ENCODE measurements at places on chromosomes 7 and 10.

- no peak for DNase-seq
Measured at GRCh38 chr10:77156406-77156879, 481.2 kb downstream of the KCNMA1 start.

DNA sequence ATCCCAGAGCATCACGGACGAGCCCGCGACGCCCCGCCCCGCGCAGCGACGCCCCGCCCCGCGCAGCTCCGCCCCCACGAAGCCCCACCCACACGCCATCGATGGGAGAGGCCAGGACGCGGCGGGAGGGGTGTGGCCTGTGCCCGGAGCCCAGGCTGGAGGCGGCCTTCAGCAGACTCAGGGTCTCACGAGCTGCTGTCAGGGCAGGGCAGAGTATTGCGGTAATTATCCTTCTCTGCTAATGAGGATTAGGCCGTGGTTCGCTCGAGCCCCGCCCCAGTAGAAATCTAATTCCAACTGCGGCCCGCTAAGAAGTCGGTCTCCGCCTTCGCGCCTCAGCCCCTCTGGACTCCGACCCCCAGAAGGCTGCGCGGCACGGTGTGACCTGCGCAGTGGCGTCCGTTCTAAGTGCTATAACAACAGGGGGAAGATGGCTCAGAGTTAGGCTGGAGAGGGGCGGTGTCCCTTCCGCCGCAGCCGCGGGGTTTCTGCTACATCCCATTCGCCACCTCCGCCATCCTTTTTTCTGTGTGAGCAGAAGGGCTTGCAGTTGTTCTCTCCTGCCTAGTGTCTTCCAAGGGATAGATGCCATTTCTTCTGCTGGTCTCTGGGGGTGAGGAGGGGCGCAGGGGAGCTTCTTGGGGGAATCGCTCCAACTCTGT lies 337 bp upstream of the NT5C3A start:
- DNase-seq = peak; percentile 83

DNA sequence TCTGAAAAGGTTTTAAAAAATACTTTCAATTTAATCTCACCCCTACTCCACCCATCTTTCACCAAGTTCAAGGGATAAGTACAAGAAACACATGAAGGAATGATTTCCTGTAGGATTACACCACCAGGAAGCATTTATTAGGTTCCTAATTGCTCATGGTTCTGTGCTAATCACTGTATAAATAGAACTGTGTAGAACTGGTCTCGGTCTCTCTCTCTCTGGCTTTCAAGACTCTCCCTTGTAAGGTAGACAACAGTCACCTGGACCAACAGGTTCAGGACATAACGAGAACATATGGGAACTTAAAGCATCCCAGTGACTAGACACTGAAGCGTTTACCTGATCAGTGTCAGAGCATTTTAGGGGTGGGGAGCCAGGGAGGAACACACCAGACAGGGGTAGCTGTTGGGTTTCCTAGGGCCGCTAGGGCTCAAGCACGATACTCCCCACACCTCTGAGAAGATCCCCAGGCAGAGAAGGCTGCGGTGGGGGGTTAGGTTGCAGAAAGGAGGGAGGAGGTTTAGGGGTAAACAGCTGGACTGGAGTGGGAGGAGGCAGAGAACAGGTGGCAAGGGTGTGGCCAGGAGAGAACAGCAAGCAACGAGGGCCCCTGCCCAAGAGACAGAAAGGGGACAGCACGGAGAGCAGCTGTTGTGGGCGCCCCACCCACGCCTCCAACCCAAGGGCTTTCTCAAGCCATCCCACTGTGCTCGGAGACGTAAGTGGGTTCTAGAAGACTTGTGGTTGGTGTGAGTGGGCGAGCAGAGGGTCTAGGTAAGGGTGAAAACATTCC lies 52.5 kb upstream of the USP6NL start:
- DNase-seq = no peak

DNA sequence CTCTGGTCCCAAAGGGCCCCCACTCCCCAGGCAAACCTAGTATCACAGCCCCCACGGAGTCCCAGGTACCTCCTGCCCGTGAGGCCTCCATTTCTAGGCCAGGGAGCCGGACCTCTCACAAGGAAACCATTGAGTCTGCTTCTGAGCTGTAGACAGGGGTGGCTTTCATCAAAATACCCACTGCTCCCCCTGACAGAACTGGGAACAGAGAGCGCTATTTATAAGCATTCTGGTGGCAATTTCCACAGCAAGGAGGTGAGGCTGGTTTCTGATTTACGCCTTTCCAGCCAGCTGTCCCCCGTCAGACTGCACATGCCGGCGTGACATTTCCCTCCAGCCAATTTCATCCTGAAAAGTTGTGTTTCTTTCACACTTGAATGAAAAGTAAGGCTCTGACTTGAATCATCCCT lies 407.5 kb upstream of the PRKCQ start:
- no peak for DNase-seq

- no peak for DNase-seq
Measured at GRCh38 chr7:121833991-121834390, 39.0 kb upstream of the PTPRZ1 start.

DNA sequence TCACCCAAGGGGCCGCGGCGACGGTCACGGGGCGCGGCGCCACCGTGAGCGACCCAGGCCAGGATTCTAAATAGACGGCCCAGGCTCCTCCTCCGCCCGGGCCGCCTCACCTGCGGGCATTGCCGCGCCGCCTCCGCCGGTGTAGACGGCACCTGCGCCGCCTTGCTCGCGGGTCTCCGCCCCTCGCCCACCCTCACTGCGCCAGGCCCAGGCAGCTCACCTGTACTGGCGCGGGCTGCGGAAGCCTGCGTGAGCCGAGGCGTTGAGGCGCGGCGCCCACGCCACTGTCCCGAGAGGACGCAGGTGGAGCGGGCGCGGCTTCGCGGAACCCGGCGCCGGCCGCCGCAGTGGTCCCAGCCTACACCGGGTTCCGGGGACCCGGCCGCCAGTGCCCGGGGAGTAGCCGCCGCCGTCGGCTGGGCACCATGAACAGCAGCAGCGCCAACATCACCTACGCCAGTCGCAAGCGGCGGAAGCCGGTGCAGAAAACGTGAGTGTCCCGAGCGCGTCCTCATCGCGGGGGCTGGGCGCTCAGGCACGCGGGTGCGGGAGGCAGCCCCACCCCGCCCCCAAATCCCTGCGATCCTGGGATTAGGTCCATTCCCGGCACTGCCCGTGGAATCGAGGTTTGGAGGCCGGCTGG lies 509 bp downstream of the AHR start:
- DNase-seq = peak; percentile 40

DNA sequence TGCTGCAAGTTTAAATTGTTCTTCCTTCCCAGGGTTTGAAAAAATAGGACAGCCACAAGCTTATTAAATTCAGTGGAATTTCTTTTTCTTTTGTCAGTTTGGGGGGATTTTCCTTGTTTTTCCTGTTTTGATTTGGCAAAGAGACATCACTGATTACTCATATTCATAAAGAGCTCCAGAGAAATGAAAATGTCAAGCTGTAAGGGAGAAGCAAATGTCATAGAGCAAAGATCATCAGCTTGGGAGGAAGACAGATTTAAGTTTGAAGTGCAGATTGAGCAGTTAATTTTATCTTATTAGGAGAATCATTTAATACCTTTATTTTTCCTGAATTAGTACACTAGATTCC lies 255.8 kb upstream of the PHYHIPL start:
- DNase-seq = no peak

DNA sequence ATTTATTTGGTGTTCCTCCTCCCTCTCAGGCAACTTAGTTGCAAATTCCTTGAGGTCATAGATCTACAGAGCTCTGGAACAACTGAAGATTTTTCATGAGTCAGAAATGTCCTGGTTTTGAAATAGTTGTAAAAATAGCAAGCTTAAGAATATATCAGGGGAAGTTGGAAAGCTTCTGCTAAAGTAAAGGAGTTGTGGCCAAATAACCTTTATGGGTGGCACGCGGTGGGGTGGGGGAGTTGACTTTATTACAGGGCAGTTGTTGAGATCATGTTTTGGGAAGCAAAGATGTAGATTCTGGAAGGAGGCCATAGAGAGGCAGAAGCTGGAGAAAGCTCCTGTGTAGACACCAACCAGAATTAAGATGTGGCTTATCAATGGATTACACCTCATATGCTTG lies 326.0 kb upstream of the MTPN start:
- DNase-seq = no peak

DNA sequence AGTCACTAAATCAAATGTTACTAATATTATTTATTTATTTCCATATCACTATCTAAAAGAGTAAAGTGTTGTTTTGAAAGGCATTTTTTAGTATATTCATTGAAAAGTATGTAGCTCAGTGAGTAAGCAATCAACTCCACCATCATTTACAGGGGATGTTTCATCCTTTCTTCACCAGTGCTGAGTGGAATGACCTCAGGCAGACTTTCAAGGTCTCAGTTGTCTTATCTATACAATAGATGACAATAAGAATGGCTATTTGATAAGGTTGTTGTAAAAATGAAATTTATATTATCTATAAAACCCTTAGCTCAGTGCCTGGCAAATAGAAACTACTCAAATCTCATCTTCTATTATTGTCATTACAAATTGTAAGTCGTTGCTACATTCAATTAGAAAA lies 204.3 kb upstream of the CSTF2T start:
- DNase-seq = no peak

DNA sequence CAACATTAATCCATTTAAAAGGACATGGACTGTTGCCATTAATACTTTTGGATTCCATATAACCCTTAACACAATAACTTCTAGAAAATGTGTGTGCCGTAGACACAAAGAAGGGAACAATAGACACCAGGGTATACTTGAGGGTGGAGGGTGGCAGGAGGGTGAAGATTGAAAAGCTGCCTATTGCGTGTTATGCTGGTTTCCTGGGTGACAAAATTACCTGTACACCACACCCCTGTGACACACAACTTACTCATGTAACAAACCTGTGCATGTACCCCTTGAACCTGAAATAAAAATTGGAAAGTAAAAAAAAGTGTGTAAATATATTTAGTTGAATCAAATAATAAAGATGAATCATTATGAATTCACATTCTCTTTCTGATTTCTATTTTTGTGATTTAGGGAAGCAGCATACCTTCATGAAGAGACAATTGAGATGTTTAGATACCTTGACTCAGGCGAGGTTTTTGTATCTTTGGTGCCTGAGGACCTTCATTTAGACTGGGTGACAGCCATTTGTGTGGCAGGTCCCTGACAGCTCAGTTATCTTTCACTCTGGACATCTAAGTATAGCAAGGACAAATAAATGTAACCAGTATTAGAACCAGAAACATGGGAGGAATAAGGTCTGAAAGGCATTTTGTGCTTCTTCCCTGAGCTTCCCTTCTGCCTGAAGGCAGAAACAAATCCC lies 28.7 kb downstream of the GIMAP8 start:
- no peak for DNase-seq

DNA sequence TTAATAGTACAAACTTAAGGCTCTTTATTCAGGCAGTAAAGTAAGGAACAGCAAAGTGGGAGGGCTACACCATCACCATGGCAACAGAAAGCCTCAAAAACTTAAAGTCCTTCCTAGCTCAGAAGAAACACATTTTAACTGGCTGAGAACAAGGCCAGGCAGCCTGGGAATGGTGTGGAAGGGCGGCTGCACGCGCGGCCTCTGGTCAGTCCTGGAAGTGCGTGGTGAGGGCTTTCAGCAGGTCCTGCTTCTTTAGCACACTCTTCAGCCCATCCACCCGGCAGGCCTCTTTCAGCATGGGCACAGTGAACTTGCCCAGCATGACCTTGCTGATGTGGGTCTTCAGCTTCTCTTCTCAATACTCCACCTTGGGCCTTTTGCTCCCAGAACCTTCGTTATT lies 133.0 kb downstream of the CYP26A1 start:
- DNase-seq = no peak

- no peak for DNase-seq
Measured at GRCh38 chr10:129055225-129055624, 411.8 kb upstream of the MGMT start.

DNA sequence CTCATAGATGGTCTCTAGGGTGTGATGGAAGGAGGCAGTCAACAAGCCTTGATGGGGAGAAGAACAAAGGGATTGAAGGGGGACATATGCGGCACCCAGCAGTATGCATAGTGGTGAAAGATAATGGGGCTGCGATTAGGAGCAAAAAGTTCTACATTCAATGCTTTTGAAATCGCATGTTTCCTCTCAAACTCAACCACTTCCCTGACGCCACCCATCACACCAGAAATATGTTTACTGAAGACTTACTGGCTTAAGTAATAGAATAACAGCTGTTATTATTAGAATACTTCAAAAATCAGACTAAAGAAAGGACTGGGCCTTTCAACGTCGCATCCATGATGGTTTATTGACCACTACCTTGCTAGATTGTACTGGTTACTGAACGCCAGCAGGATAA lies 31.5 kb downstream of the MKRN1 start:
- no peak for DNase-seq

- DNase-seq = no peak
Measured at GRCh38 chr10:78756604-78757343, 312.0 kb upstream of the ZMIZ1 start.

- no peak for DNase-seq
Measured at GRCh38 chr10:17847585-17848296, 38.6 kb downstream of the MRC1 start.

GRCh38 chr7:4113271-4113670 lies 568.8 kb upstream of the FOXK1 start:
- DNase-seq = no peak

- no peak for DNase-seq
Measured at GRCh38 chr10:58782876-58783851, 270.5 kb downstream of the BICC1 start.

GRCh38 chr10:13299437-13300287 lies at the start of gene PHYH:
Gene PHYH, minus strand, starts transcription at chr10:13300064. Its CDS starts 22 bp downstream, at chr10:13300042.
- peak; percentile 68 for DNase-seq

DNA sequence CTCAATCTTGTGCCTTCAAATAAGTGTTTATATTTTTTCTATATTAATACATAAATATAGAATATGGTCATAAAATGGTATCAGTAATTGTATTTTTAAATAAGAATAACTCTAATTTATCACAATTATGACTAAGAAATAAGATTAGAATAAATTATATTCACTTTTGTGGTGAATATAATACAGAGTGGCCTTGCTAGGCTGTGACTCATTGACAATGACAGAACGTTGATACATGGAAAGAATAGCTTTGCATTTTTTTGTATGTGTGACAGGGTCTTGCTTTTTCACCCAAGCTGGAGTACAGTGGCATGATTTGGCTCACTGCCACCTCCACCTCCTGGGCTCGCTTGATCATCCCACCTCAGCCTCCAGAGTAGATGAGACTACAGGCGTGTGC lies 47.8 kb upstream of the PCLO start:
- no peak for DNase-seq

- DNase-seq = no peak
Measured at GRCh38 chr10:68828833-68829232, 1.5 kb downstream of the STOX1 start.

DNA sequence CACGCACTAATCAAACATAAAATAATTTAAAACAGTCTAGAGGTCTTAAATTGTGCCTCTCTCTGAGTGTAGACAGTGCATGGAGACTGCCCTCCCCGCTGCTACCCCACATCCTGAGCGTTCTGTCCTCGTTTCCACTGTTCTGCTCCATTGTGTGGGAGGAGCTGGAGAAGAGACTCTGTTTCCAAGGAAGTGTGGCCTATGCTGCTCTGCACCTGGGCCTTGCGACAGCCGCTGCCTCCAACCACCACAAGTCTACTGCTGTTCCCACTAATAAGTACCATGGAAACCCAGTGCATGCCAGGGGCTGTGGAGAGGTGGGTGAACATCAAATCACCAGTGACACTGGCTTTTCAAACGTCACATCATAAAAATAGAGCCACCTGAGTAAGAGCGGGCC lies 19.6 kb downstream of the NRG3 start:
- DNase-seq = no peak

GRCh38 chr7:30934225-30934624 lies 22.6 kb downstream of the AQP1 start:
- no peak for DNase-seq

- DNase-seq = no peak
Measured at GRCh38 chr10:30170814-30171213, 111.4 kb upstream of the JCAD start.

- no peak for DNase-seq
Measured at GRCh38 chr7:17492437-17492836, 194.0 kb downstream of the AHR start.
